ENCODE measurements at places on chromosomes 11 and 22.

- no peak for DNase-seq
Observed at GRCh38 chr11:36257351-36257750, 31.9 kb downstream of the COMMD9 start.

DNA sequence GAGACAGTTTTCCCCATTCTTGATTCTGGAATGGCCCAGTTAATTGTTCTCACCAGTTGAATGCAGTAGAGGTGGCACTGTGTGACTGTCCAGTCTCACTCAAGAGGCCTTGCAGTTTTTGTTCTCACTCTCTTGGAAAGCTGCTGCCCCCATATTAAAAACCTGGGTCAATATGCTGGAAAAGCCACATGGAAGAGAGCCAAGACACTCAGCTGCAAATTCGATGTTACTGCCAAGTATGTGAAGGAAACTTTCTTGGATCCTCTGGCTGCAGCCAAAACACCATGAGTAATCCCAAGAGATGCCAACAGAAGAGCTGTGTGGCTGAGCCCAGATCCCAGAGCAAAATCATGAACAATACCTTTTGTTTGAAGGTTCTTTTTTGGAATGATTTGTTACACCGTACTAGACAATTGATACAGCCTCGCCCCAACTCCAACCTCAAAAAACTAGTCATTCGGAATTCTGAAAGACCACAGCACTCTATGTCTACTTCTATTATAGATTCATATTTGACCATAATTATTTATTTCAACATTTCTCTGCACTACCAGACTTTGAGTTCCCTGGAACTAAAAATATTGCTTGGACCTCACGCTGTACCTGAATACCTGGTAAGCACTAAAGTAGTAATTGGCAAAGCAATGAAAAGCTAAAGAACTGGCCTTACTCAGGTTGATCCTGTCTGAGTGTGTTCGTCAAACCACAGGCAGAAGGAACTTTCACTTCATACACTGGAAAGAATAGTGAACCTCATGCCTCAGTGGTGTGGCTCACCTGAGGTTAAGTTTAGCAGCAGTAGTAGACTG lies 378.8 kb downstream of the ETS1 start:
- DNase-seq: no peak

- DNase-seq: no peak
Observed at GRCh38 chr11:23851216-23851615, 645.6 kb upstream of the LUZP2 start.

DNA sequence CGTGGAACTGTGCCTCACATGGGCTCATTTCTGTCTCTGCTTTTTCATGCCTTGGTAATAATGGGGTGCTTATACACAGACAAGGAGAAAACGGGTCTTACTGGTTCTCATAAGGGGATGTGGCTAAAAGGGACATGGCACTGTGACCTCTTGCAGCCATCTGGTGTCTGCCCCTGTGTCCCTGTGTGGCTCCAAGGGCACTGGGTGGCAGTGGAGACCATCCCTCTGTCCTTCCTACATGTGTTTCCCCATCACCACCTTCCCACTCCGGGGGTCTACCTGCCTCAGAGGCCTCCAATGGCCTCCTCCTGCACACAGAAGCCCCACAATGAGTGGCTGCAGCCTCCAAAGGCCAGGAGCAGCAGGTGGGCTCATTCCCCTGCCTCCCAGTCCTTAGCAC lies 221.2 kb downstream of the CEP164 start:
- DNase-seq: no peak

DNA sequence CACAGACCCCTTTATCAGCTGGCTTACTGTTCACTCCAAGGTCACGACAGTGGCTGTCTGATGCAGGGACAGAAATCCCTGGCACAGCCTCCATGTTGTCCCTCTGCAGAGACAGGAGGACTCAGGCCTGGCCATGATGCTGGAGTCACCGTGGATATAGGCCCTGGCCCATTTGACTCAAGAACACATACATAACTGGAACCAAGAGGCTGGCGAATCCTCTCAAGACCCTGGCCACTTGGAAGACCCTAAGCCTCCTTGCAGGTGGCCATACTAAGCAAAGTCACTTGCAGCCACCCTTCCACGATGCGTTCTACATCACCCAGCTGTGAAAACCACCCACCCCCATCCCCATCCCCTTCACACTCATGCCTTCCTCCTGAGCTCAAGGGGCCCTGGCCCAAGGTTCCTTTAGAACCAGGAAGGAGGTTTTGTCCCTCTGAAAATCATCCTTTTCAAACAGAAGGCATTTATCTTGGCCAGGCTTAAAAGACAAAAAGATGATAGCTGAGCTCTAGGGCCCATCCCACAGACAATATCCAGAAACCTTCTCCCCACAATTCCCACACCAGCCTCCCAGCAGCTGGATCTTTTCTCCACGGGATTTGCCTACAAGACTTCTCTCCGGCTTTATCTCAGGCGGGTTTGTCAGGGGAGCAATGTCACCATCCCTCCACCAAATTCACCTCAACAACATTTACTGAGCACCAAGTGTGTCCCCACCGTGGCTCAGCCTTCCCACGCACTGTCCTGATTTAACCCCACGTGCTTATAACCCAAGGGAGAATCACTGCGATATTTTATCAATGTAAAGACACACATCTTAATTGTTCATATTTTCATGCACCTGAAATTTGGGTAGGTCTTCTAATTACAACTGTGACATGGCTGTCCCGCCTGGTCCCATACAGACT lies 123.4 kb upstream of the SERPIND1 start:
- no peak for DNase-seq

GRCh38 chr11:43359422-43359818 lies 700 bp downstream of the TTC17 start:
- DNase-seq: peak; percentile 63

- no peak for DNase-seq
Observed at GRCh38 chr11:99260696-99261095, 239.9 kb downstream of the CNTN5 start.

GRCh38 chr22:46984751-46985506 lies 222.5 kb downstream of the TBC1D22A start:
- DNase-seq: no peak

DNA sequence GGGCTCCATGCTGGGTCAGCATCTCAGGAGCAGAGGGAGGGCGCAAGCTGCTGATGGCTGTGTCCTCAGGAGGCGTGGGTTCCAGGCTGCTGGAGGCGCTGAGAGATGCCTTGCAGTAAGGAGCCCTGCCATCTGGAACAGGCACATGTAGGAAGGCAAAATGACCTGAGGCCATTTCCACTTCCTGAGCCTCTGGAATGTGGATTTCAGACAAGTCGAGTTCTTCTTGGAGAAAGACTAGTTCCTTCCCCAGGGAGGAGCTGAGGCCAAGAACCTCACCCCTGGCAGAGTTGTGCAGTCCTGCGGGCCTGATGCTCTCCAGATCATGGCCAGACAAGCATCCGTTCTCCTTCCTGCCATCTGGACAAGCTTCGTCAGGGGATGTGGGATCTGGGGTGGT lies 19.3 kb downstream of the HPS4 start:
- DNase-seq: no peak

GRCh38 chr11:132402071-132402684 lies 1031.8 kb downstream of the NTM start:
- DNase-seq: no peak

GRCh38 chr11:94786264-94787126 lies 18.3 kb downstream of the AMOTL1 start:
- no peak for DNase-seq
